Endothelial cell of umbilical vein (primary cell): ENCODE measurements at places on chromosomes 12 and 14.

DNA sequence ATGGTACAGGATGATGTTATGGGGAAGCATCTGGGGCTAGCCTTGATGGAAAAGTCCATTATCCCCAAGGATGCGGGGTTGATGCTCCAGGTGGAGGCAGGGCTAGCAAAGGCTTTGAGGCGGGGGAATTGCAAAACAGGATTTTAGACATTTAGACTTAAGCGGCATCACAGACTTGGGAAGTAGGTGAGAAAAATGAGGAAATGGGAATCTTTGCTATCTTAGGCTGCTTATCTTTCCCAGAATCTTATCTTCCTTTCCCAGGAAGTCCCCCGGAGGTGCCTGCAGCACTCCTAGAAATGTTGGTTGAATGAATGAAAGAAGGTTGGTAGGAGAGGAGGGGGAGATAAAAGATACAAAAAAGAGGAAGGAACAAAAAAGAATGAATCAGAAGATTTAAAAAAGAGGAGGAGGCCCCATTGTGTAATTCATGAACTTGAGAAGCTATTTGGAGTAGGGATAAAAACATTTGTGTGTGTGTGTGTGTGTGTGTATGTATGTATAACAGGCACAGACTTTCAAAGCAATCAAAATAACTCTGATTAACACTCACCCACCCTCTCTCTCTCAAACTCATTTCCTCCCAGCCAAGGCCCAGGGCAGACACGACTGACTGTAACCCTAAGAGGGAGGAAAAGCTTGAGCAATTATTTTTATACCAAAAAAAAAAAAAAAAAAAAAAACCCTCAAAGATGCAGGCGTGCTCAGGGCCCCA, 62.5 kb upstream of the TBX3 start:
- DNase-seq, result no peak

- no peak for DNase-seq
Observed at GRCh38 chr12:83622205-83622604, 935.5 kb downstream of the TMTC2 start.

DNA sequence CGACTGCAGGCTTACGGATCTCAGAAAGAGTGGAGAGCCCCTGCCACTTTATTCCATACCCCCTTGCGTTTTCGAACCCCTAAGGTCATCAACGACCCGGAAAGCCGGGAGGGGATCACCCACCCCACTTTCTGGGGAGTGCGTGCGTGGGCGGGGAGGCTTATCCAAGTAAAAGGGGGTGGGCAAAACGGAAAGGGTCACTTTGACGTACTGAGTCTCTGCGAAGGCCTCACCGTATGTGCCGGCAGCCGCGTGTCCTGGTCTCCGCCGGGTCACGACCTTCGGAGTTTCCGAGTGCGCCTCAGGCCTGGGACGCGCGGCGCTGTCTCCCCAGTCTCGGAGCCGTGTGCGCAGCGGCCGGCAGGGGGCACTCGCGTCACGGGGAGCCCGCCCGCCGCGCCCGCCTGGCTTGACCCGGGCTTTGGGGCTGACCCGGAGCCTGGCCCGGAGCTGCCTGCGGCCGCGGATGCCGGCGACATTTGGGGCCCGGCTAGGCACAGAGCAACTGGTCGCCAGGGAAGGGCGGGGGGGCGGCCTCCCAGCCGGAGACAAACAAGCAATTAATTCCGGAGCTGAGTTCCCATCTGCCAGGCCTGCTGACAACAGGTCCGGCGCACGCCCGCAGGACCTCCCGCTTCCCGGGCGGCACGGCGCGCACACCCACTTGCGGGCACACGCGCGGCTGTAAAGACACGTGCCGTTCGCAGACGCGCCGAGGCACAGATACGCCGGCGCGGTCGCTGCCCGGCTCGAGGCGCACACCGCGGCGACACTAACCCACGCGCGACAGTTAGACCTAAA, 890 bp upstream of the KIF26A start:
- peak; percentile 51 for DNase-seq

GRCh38 chr12:119036878-119037825, 55.8 kb downstream of the SRRM4 start:
- no peak for DNase-seq

GRCh38 chr12:88945051-88945732, 364.9 kb upstream of the KITLG start:
- peak; percentile 44 for DNase-seq

- DNase-seq, result no peak
Observed at GRCh38 chr14:67457782-67458181, 30.7 kb downstream of the TMEM229B start.

DNA sequence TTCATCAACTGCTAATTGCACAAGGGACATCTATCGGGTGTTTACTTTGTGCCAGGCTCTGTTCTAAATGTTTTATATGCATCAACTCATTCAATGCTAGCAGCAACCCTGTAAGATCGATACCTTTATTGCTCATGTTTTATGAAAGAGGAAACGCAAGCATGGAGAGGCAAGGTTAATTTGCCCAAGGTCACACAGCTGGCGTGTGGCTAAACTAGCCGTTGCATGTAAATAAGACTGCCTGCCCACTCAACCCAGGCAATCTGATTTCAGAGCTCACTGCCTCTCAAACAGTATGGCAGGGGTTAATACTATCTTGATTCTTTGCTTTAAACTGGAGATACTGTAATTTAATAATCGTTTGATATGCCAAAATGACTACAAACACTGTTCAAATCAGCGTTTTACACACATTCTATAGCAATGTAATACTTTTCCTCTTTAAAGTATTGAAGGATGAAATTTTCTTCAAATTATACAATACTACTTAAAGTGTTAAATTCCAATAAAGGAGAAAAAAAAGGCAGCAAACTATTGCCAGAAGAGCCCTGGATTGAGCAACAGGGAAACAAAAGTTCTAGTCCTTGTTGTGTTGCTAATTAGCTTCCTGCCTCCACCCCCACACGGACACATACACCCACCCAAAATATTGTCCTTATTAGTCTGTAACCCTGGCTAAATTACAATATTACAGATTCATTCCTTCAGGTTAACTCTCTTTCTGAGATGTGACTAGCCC, 39.1 kb upstream of the DHRS7 start:
- DNase-seq, result no peak

DNA sequence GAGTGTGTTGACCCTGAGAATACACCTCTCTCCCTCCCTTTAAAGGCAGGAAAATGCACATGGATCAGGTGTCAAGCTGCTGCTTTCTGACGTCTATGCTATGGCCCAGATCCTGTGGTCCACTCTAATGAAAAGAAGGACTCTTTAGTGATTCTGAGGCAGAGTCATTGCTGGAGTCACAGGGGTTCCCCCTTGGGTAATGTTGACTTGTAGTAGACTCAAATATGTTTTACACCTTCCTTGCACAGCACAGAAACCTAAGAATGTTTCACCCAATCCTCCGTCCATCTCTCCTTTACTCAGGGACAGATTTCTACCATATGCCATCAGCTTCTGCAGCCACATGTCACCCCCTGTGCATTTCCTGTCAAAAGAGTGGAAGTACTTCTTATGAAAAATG, 525.4 kb downstream of the TMEM121 start:
- no peak for DNase-seq

- no peak for DNase-seq
Observed at GRCh38 chr14:83734431-83734830, 1795.5 kb upstream of the FLRT2 start.

DNA sequence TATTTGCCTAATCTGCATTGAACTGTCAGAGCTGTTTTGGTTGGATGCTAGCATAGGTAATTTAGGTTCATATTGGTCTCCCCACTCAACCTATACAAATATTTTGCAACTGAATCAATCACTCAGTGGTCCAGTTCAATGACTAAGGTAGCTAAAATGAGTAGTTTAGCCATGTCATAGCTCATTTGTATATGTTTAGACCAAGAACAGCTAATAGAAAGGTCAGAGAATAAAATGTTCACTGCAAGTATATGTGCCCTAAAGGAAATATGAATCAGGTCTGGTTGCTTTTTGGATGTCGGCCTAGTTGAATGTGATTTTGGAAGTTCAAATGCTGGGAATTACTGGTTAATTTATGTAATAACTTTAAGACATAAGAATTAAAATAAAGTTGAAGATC, 883.9 kb downstream of the LRFN5 start:
- DNase-seq, result no peak

DNA sequence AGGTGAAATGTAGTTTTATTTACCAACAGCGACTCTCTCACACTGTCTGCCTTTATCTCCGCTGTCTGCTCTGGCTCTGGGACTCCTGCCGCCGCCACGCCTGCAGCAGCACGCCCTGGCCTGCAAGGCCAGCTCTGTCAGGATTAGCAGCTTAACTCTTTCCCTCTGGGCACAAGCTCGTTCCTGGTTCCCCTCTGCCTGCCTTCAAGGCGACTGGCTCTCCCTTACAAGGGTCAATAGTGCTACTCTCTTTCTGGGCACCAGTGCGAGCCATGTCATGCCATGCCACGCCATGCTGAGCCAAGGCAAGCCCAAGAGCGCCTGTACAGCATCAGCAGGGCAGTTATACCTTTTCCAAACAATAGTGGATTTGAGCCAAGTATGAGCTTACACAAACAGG, 3.6 kb upstream of the CLEC2B start:
- no peak for DNase-seq

GRCh38 chr12:85509081-85509856, 229.2 kb downstream of the ALX1 start:
- no peak for DNase-seq

- no peak for DNase-seq
Observed at GRCh38 chr14:82528016-82528415, 994.4 kb upstream of the SEL1L start.

GRCh38 chr14:55580470-55581341, 699 bp downstream of the KTN1 start:
- peak; percentile 47 for DNase-seq

DNA sequence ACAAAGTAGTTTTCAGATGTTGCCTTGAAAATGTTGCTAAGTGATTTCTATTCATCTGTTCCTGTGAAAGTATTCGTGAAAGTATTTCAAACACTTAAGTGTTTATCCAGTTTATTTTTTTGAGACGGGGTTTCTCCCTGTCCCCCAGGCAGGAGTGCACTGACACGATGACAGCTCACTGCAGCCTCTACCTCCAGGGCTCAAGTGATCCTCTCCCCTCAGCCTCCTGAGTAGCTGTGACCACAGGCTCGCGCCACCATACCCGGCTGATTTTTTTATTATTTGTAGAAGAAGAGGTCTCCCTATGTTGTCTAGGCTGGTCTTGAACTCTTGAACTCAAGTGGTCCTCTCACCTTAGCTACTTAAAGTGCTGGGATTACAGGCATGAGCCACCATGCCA, 1.7 kb downstream of the ZDHHC17 start:
- no peak for DNase-seq

DNA sequence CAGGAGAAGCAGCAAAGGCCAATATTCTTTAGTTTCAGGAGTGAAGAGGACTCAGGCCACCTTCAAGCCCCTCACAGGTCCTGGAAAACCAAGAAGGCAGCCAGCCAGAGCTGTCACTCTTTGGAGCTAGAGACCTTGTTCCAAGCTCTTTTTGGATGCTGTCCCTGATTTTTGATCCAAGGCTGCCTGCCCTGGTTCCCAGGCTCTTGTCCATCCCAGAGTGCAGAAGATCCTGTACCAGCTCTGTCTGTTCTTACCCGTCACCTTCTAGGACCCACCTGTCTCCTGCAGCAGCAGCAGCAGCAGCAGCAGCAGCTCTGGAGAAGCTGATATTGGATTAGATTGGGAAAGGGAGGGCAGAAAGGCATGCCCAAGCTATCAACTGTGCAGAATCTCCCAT, 157.1 kb upstream of the NEDD1 start:
- no peak for DNase-seq

- DNase-seq, result no peak
Observed at GRCh38 chr14:71119075-71119474, 211.8 kb downstream of the PCNX1 start.

GRCh38 chr14:45467023-45467422, 214.0 kb upstream of the MIS18BP1 start:
- no peak for DNase-seq

DNA sequence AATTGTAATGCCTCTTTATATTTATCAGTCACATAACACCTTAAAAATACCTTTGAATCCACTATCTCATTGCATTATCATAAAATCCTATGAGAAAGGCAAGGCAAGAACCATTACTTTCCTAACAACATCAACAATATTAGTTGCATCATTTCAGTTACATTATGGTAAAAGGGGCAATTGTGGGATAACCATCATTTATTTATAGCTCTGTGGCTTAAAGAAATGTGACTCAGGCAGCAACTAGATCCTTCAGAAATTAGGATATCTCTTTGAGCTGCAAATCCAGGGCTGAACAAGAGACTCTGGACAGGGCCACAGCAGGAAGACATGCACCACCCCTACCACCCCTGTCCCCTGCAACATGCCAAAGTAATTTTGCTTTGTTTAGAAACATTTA, 36.4 kb downstream of the EPS8 start:
- DNase-seq, result no peak

GRCh38 chr12:116880817-116881324, 370 bp downstream of the HRK start:
- DNase-seq, result peak; percentile 13

DNA sequence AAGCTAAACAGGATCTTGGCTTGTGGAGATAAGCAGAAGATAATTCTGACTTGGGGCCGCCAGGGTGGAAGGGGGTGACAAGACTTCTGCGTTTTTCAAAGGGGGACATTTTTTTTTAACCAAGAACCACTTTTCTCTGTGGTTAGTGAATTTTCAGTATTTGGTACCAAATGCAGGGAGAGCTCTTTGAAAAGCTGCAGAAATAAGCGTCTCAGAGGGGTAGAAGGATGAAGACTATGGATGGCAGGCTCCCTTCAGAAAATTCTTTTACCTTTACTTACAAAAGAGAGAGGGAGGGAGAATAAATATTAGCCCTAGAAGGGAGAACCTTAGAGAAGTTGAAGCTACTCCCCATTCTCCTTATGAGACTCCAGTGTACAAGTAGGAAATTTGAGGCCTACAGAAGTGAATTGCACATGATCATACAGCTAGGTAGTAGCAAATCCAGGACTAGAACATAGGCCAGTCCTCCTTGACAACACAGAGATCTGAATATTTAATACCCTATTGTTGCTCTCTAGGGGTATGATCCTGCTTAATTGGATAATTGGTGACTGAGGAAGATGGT, 840 bp downstream of the MRPL52 start:
- no peak for DNase-seq

GRCh38 chr12:107775093-107775721, 703 bp downstream of the ASCL4 start:
- no peak for DNase-seq
